Type B pancreatic cell (in vitro differentiated cells): ENCODE measurements at places on chromosomes 4 and X. TPM values are rescaled to one million over a fixed set of nuclear protein-coding genes. Genes with fewer than 3 reads are reported as not detected.

- no peak for DNase-seq
Observed at GRCh38 chr4:159298502-159298901, 195.6 kb downstream of the RAPGEF2 start.

Gene ATOH1
- 0.36 and 0.97 TPM in 2 replicates for total RNA-seq

- DNase-seq, result no peak
Observed at GRCh38 chrX:41475591-41476241, 28.6 kb downstream of the NYX start.

Gene XAGE1A
- total RNA-seq, result not detected in 2 replicates

Gene GPR173
- 4.5 and 11.5 TPM in 2 replicates for total RNA-seq

DNA sequence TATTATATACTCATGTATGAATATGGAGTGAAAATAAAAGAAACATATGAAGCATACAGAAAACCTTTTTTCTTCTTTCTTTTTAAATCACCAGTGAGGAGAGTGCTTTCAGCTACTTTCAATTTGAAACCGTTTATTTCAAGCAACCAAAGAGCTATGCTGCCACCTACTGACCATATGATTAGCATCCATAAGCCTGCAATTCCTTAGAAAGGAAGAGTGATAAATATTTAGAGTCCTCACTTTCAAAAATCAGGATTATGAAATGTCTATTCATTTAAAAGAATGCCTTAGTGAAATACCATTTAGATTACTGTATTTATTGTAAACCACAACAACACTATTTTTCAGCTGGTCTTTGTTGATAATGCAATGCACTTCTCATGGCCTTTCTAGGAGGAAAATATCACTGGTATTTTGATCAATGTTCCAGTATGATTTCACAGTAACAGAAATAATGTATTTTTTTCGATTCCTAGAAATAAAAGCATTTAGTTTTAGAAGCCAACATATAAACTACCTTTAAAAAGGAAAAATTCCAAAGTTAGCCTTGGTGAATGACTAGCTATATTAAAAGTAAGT lies 667.6 kb downstream of the PCDH18 start:
- no peak for DNase-seq

Gene GAGE12E
- total RNA-seq, result not detected in 2 replicates

Gene CITED1
- 2.6 and 6.0 TPM in 2 replicates for total RNA-seq

Gene ETDB
- not detected in 2 replicates for total RNA-seq

DNA sequence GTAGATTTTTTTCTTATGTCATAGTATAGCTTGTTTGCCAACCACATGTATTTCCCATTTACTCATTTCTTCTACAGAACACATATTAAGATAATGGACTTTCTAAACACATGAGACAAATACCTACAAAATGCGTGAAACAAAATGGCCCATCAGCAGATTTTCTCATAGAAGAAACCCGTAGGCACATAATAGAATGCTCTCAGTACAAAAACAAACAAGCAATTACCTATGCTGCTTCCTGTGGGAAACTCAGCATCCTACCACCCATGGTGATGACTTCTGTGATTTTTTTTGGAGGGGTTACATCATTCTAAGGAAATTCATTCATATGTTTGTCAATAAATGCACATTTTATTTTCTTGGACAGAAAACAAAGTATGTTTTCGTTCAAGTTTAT lies 343.6 kb downstream of the SPRY1 start:
- no peak for DNase-seq

Gene BTC
- total RNA-seq, result 1.4 and 2.0 TPM in 2 replicates

Gene NAP1L3
- total RNA-seq, result 8.4 and 25.1 TPM in 2 replicates

Gene ERVMER34-1
- 1.9 and 3.9 TPM in 2 replicates for total RNA-seq

DNA sequence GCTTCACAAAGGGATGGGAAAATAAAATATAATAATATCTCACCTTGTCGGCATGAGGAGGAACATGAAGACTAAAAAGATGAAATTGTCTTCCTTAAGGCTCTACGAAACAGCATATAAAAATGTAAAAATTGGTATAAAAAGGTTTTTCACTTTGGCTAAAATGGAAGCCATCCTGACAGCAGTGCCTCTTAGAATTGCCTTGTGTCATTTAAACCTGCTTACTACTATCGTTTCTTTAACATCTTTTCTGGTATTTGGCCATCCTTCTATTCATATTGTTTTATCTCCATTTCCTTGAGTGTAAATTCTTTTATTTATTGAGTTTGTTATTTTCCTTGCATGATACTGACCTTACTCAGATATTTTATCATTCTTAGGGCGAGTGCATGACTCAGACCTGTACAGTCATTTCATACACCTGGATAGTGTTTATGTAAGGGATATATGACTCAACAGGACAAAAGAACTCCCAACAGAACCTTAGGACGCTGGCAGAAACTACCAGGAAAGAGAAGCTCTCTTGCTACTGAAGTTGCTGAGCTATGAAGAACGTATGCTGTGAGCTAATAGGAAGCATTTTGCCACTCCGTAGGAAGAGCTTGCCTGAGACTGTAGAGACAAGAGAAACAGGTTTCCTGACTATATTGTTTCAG lies 5.8 kb upstream of the CDKN2AIP start:
- DNase-seq, result peak; percentile 13

Gene TRAM1L1
- total RNA-seq, result 5.6 and 8.9 TPM in 2 replicates

Gene TEX13C
- not detected in 2 replicates for total RNA-seq
